DMS53 (cell line): ENCODE measurements at places on chromosomes 12 and 14.

DNA sequence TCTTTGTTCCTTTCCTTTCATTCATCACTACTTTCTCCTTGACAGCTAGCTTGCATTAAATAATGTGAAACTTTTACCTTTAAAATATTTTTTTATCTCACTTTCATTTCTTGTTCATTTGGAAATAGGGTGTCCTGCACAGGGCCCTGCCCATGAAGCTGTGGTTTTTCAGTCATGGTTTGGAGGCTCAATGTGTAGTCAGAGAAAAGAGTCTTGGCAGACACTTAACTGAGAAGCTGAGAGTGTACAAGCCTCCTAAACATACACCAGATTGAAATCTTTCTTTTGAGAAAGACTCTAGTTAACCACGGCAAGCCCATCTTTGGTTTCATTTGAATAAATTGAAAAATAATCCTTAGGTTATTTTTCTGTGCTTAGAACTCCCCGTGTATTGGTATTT is 74.2 kb downstream of the KICS2 start:
- no peak for DNase-seq

GRCh38 chr12:47088021-47088944 is 8.5 kb upstream of the AMIGO2 start:
- peak; percentile 99 for DNase-seq

DNA sequence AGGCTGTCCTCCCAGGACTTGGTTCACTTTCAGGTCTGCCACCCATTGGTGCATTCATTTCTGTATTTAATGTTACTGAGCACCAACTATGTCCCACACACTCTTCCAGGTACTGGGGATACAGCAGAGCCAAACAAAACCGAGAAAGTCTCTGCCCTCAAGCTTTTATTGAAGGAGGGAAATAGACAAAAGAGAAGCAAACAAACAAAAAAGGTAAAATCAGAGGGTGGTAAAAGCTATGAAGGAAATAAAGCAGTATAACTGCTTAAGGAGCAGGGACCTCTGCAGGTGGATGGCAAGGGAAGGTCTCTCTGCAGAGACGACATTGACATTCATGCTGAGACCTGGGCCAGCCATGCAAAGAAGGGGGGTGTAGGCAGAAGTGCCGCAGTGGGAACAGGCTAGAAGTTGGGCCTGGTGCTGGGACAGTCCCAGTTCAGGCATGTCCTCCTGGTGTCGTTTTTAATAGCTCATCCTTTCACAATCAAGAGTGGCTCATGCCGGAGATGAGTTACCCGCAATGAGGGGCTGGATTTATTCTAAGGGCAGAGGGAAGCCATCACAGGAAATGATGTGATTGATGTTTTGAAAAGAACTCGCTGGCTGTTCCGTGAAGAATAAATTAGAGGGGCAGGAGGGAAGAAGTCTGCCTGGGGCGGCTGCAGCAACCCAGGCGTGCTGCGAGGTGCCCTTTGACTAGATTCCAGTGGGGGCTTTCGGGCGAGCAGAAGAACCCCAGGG is 72.8 kb downstream of the IRF2BPL start:
- peak; percentile 68 for DNase-seq

DNA sequence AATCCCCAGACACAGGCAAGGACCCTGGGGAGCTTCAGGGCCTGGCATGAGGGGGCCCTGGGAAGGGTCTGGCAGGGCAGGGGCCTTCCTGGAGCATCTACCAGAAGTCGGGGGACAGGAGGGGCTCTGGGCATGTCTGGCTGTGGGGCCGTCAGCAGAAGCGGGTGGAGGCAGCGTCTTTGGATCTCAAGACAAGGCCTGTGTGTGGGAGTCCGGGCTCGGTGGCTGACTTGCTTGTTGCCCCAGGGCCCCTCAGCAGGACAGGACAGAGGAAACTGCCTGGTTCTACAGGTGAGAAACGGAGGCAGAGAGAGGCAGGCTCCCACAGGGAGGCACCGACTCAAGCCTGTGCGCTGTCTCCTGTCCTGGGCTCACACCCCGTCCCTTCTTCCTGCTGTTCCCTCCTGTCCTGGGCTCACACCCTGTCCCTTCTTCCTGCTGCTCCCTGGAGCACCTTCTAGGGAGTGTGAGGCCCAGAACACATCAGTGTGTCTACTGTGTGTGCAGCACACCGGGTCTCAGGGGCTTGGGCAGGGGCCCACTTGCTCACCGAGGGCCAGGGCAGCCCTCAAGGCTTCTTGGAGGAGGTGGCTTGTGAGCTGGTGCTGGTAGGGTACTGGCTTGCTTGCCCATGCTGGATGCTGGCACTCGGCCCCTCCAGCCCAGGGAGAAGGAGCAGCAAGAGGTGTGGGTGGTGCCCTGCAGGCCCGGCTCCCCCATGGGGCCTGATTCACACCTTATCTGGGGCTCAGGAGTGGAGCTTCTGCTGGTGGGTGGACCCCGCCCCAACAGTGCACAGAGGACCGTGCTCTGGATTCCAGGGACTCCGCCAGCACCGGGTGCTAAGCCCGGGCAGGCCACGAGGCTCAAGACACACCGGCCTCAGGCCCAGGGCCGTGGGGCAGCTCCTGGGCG is 14.9 kb downstream of the ASPG start:
- DNase-seq, result no peak

GRCh38 chr14:22991852-22992251 is 9.5 kb upstream of the AJUBA start:
- DNase-seq, result no peak
